ENCODE measurements at places on chromosomes 3 and 15.

DNA sequence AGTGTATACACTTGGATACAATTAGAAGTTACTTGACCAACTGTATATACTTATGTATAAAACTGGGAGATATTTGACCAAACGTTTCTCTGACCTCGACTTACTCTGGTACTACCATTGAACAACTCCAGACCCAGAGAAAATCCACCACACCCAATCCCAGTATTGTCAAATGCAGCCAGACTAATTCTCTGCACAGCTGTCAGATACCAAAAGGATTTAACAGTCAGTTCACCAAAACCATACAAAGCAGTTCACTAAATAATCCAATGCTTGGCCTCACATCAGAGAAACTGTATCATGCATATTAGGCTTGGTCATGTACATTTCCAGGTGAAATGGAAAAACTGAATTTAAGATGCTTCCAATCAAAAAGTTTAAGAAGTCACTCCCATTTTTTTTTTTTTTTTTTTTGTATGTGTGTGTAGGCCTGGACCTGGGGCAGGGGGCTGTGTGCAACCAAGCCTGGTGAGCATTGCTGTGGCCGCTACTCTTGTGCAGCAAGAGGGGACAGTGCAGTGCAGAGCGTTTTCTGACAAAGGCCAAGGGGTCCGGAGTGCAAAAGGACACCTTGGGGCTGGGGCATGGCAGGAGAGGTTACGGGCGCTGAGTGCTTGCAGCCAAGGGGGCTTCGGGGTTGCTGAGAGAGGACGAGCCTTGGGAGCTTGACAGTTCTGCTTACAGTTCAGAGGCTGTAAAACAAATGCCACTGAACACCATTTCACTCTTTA, 1.4 kb downstream of the TOMM70 start:
- peak; percentile 46 for DNase-seq

DNA sequence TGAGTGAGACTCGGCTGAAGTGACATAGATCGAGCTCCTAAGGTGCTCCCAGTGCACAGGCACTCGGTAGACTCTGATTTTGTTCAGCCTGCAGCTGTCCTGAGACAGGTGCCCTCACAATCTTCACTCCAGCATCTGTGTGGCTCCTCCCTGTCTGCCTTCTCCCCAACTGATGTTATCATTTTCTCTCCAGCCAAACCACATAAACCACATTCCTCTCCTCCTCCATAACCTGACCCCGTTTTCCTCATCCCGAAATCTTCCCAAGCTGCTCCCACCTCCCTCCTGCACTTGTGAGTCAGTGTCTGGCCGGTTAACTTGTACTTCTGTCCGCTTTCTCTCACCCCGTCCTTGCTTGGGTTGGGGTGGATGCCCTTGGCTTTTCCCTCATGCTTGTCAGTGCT, 93.3 kb upstream of the HACD2 start:
- DNase-seq = peak; percentile 96

GRCh38 chr3:190424478-190425439, 24.9 kb downstream of the TMEM207 start:
- DNase-seq = peak; percentile 64

- peak; percentile 17 for DNase-seq
These were observed 740 bp upstream of the NSMCE3 start for GRCh38 chr15:29270169-29270955.

DNA sequence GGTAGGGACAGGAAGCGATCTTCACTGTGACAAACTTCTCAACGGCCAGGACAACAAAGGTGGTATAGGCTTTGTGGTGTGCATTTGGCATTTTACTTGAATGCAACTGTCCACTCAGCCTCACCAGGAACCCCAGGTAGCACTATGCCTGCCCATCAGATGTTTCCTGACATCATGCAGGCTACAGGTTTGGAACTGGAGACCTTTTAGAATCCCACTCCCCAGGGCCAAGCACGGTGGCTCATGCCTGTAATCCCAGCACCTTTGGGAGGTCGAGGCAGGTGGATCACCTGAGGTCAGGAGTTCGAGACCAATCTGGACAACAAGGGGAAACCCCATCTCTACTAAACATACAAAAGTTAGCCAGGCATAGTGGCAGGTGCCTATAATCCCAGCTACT, 9.6 kb downstream of the STARD5 start:
- DNase-seq = no peak

GRCh38 chr15:77084436-77084835, 13.5 kb upstream of the TSPAN3 start:
- DNase-seq = no peak

GRCh38 chr15:50993598-50993997, 85.1 kb downstream of the AP4E1 start:
- DNase-seq = peak; percentile 26

DNA sequence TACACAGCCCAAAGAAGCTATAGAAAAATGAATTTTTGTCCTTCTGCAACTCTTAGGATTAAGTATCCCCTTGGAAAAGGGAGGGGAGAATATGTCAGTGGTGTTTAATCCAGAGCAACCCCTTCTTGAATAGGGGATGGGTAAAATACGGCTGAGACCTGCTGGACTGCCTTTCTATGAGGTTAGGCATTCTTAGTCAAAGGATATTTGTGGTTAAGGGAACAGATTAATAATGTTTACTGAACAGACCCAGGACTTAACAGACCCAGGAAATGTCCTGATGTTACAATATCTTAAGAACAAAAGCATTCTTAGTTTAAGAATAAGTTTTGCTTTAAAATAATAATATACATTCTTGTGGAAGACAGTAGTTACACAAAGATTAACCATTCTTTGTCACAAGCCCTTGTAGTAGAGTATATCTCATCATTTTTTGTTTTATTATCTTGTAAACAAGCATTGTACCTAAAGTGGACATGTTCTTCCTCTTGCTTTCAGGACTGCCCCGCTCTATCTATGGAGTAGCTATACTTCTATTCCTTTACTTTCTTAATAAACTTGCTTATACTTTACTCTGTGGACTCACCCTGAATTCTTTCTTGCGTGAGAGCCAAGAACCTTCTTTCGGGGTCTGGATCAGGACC, 43.8 kb upstream of the B3GALNT1 start:
- no peak for DNase-seq

GRCh38 chr3:181623924-181624694, 87.6 kb upstream of the SOX2 start:
- DNase-seq = no peak

GRCh38 chr3:113231827-113232253, 20.5 kb downstream of the BOC start:
- peak; percentile 71 for DNase-seq

GRCh38 chr3:44446929-44447328, 30.5 kb downstream of the ZNF445 start:
- no peak for DNase-seq

- DNase-seq = no peak
These were observed 99.7 kb downstream of the RARB start for GRCh38 chr3:25527801-25528200.

DNA sequence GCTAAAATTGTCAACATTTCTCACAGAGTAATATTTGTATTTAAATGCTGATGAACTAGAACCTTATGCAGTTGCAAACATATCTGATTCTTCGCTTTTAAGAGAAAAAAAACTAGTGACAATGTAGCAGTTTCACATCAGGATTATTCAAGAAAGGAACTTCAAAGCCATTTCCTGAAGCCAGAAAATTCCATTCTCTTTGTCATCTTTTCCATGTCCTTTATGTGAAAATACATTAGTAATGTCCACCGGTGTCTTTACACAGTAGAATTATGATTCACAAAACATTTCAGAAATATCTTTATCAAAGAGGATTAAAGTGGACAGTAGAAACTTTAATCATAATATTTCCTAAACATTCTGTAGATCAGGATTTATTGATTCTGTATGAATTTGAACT, 12.7 kb upstream of the LXN start:
- no peak for DNase-seq

All from myocyte (in vitro differentiated cells).